ENCODE measurements at places on chromosomes 7 and 10.

GRCh38 chr7:47978790-47979144 lies 648 bp downstream of the HUS1 start:
- DNase-seq, result no peak

- no peak for DNase-seq
Observed at GRCh38 chr7:93728292-93728691, 153.8 kb upstream of the CALCR start.

GRCh38 chr7:45055594-45056219 lies 33.1 kb downstream of the NACAD start:
- DNase-seq, result no peak

DNA sequence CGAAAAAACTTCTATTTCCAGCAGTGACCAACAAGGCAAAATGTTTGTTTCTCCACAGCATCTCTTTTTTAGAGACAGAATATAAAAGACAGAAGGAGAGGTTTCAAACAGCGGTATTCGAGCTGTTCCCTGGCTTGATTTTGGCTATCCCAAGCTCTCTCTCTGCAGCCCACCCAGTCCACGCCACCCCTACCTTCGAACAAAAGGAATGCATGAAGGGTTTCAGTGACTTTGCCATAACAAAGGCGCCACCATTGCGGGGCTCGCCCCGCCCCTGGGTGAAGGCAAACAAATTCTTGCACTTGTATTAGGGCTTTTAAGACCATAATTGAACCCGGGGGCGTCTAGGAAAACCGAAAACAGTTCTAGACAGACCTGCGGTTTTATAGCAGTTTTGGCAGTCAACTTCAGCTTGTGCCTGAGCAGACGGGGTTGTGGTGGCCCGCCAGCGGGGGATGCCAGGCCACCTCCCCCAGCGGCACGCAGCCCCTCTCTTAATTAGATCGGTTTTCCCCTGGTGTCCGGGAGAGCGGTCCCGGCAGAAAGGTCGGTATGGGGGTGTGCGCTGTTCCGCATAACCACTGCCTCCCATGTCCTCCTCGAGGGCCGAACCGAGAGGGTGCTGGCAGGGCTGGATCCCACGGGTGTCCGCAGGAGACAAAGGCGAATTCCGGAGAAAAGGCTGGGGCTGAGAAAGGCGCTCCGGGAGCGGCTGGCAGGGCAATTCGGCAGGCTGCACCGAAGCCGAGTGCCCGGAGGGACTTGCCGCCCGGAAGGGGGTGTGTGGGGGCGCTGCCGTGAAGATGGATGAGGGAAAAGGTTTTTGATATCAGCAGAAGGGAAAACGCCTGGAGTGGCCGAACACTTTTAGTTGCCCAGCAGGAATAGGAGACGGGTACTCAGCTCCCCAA lies 2.7 kb upstream of the HOXA11 start:
- DNase-seq, result no peak

- no peak for DNase-seq
Observed at GRCh38 chr7:120272261-120272660, 714 bp upstream of the KCND2 start.

DNA sequence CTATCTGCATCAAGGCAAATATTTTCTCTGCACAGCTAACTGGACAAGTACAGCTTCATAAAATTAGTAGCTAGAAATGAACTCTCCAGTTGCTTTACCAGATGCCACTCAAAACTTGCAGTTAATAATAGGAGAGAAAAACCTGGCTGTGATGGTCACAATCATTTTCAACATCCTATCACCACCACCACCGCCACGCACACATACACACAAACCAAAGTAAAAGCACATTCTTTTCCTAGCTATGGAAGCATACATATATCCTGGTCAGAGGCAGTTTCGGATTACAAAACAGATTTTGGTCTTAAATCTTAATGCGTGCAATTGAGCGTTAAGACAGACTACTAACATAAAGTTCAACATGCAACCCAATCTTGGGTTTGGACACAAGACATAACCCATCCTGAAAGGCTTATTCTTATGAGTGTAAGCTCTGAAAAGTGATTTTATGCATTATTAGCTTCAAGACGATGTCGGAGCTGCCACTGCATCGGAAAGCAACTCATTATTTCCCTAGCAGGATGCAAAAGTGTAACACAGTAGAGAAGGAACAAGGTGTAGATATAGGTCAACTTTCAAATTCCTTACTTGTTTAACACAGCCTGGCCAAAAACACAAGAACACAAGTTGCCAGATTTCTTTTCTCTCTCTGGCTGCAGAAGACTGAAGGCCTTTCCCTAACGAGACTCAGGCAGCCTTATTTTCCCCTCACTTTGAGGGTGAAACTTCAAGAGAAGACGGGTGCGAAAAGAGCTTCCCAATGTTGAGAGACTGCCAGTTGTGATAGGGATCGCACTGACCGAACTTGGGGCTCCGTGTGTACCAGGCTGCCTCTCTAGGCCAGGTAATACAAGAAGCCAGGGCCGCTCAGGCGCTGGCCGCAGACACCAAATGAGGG lies 1.2 kb downstream of the CACUL1 start:
- DNase-seq, result no peak

GRCh38 chr7:37277513-37277912 lies 171.2 kb downstream of the ELMO1 start:
- DNase-seq, result no peak

GRCh38 chr7:130917669-130918128 lies 183.7 kb upstream of the KLF14 start:
- DNase-seq, result no peak

DNA sequence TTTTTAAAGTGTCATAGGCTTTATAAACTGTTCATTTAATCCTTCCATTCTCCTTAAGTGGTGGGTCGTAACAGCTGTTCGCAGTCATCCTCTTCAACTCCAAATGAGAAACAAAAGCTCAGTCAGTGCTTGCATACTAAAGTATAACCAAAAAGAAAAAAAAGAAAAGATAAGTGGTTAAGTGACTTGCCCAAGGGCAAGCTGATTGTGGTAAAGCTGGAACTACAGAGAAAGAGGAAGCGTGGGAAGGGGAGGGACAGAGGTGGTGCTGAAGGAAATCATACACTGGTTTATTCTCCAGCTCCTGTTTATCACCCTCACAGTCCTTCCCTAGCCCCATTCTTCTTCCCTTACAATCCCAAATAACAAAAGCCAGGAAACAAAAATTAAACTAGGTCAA lies 29.6 kb downstream of the IDE start:
- DNase-seq, result no peak

DNA sequence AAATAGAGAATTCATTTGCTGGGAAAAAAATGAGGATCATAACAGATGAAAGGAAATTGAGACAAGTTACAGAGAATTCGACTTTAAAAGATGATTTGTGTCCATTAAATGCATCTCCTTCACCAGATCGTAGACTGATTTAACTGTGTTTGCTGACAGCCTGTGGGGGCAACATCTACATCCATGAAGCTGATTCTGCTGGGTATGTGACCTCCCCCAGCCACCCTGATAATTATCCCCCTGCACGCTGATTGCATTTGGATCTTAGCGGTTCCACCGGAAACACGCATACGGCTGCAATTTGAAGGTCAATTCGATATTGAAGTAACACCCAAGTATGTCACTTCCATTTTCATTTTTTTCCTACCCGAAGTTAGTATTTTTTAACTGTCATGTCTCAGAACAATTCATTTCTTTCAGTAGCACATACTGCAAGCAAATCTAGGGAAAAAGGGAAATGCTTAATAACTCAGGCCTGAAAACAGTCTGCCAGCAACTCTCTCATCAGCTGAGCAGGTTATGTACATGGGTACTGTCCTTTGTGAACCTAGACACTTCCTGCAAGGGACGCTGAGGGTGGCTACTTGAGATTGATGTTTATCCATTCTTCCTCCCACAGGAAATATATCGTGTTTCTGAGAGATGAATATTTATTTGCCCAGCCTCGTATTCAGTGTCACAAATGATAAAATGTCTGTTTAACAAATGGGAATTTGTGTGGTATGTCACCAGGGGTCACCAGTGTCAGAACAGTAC lies 134.9 kb downstream of the ZNF22 start:
- no peak for DNase-seq

DNA sequence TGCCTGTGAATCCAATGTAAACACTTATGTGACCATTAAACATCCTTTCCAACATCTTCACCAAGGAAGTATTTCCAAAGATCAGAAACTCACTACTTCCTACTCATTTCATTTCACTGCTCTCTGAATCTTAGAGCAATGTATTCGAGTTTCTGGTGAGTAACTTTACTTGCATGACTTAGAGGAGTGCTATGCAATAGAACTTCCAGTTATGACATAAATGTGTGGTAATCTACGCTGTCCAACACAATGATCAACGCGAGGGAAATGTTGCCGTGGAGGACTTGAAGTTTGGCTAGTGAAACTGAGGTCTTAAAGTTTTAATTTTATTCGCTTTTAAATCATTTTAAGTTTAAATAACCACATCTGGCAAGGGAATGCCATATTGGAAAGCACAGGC lies 1326.3 kb downstream of the XPNPEP1 start:
- no peak for DNase-seq

- DNase-seq, result peak; percentile 76
Observed at GRCh38 chr10:92517034-92517655, 56.7 kb downstream of the IDE start.

- no peak for DNase-seq
Observed at GRCh38 chr10:42948040-42948439, 128.8 kb upstream of the RET start.

- DNase-seq, result no peak
Observed at GRCh38 chr7:44162785-44163395, 21.8 kb upstream of the MYL7 start.

- no peak for DNase-seq
Observed at GRCh38 chr7:22842383-22842941, 19.8 kb upstream of the TOMM7 start.

GRCh38 chr7:79008786-79009185 lies 444.7 kb downstream of the MAGI2 start:
- DNase-seq, result no peak

GRCh38 chr7:158351481-158351880 lies 236.1 kb downstream of the PTPRN2 start:
- DNase-seq, result no peak

GRCh38 chr7:30329716-30330115 lies 45.3 kb downstream of the ZNRF2 start:
- DNase-seq, result no peak

DNA sequence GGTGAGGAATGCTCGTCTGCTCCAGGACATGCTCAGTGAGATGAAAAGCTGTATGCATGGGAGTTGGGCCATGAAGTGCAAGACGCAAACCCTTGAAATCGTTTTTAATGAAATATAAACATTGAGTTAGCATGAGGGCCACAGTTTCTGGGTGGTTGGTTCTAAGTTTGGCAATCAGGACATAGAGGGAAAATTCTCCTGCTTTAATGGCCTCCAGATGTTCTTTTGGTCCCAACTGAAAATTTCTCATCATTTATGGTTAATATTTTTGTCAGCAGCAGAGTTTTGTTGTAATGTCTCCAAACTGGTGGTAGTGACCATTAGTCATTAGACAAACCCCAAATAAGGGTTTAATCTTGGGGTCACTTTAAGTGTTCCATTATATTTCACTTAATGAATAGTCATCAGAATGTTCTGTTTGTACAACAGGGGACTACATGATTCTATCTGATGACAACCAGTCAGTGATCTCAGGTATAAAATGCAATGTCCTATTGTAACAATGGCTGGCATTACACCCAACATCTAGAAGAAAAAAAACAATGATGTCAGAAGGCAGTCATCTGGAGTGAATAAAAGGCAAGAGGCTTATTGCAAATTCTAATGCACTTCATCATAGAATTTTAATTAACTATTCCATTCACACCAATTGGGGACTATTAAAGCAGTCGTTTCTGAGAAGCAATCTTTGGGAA lies 197.4 kb downstream of the JCAD start:
- no peak for DNase-seq

- no peak for DNase-seq
Observed at GRCh38 chr7:15687546-15688278, 1.2 kb upstream of the MEOX2 start.

GRCh38 chr10:1539216-1539615 lies 198.1 kb downstream of the ADARB2 start:
- DNase-seq, result no peak

GRCh38 chr10:98446151-98446660 lies 529 bp downstream of the HPS1 start:
- DNase-seq, result no peak

- no peak for DNase-seq
Observed at GRCh38 chr7:106313966-106314365, 29.2 kb upstream of the NAMPT start.

DNA sequence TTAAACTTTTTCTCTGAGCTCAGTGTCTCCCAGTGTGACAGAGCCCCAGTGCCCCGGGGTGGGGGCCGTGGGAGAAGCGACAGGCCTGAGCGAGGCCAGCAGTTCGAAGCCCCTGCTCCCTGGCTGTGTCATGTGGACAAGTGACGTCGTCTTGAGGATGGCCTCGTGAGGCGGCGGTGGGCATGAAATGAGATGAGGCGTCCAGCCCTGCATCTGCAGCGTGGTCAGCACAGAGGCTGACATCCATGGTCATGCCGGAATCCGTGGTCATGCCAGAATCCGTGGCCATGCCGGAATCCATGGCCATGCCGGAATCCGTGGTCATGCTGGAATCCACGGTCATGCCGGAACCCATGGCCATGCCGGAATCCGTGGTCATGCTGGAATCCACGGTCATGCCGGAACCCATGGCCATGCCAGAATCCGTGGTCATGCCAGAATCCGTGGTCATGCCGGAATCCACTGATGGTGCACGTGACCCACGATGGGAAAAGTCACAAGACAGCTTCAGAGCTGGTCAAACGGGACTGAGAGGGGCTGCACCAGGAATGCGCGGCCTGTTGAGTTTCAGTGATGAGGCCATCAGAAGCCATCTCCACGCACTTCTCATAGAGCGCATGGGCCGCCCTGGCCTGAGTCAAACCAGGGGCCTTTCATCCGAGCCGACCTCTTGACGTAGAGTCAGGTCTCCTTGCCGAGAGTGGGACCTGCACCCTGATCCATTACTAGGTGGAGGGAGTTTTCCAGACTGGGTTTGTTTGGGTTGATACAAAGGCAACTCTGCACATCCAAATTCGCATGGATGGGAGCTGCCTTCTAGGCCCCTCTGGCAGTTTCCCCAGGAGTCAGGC lies 342.5 kb downstream of the PTPRN2 start:
- no peak for DNase-seq

- peak; percentile 57 for DNase-seq
Observed at GRCh38 chr7:45917658-45918057, 3.4 kb downstream of the IGFBP3 start.

DNA sequence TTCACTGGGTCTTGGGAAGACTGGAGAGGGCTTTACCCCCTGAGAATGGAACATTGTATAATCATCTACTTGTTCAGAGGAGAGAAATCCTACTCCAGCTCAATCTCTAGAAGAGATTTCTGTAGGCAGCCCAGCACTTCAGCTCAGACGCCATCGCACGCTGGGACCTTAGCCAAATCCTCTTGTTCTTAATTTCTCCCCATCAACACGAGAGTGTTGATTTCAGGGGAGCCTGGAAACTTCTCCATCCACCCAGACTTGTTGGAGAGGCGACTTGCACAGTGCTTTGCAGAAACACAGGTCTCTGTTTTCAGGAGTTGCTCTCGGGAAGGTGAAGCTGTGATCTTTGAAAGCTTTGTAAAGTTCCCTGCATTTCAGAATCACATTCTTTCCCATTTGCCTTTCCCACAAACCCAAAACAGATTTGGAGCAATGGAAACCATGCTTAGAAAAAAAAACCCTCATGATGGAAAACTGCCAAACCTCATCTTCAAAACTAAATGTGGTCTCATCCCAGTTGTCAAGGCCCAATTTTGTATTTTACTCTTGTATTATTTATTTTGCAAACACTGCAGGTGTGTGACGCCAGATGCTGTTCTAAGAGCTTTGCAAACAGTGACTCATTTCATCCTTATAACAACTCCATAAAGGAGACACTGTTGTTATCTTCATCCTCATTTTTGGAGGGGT lies 60.9 kb downstream of the CALML3 start:
- no peak for DNase-seq

Measured in CD4-positive, alpha-beta T cell treated with Interleukin-6 at 100 ng/mL for 8 hours (primary cell).